Activated B cell treated with CpG ODN at 0.5 μM for 24 hours (primary cell): ENCODE measurements at places on chromosomes 16 and 17.

- no peak for DNase-seq
Observed at GRCh38 chr17:72518159-72518732, 397.4 kb downstream of the SOX9 start.

- no peak for DNase-seq
Observed at GRCh38 chr16:84194470-84195200, 3.7 kb downstream of the ADAD2 start.

- no peak for DNase-seq
Observed at GRCh38 chr17:55172612-55173011, 92.1 kb upstream of the HLF start.

DNA sequence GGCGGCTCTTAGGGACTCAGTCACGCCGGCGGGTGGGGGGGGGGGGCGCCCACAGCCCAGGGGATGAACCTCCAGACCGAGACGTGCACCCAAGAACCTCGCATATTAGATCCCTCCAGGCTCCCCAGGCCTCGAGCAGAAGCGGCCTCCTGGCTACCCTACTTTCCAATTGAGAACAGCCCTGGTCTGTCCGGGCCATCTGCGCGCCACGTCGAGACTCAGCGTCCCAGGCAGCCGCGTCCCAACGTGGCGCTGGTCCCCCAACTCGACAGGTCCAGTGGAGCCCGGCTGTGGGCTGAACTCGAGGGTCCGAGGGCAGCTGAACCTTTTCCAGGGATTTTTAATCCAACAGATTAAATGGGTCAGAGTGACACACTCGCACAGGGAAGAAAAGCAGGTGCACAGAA, 2.3 kb upstream of the IRX3 start:
- no peak for DNase-seq

DNA sequence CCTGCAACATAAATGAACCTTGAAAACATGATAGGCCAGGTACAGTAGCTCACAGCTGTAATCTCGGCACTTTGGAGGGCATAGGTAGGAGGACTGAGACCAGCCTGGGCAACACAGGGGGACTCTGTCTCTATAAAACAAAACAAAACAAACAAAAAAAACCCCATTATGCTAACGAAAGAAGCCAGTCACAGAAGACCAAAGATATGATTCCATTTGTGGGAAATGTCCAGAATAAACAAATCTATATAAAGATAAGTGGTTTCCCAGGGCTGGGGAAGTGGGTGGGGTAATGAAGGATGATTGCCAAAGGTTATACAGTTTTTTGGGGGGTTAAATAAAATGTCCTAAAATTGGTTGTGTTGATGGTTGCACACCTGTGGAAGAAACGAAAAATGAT, 36.5 kb upstream of the SIAH1 start:
- no peak for DNase-seq

GRCh38 chr16:85736921-85737320, 14.0 kb downstream of the C16orf74 start:
- no peak for DNase-seq

GRCh38 chr16:54936979-54937670, 6.5 kb downstream of the IRX5 start:
- DNase-seq = no peak

- DNase-seq = no peak
Observed at GRCh38 chr17:79950751-79951150, 84.9 kb downstream of the TBC1D16 start.

GRCh38 chr16:88929091-88929445, 47.9 kb downstream of the CBFA2T3 start:
- no peak for DNase-seq

GRCh38 chr16:13453325-13453724, 466.6 kb upstream of the ERCC4 start:
- DNase-seq = no peak

DNA sequence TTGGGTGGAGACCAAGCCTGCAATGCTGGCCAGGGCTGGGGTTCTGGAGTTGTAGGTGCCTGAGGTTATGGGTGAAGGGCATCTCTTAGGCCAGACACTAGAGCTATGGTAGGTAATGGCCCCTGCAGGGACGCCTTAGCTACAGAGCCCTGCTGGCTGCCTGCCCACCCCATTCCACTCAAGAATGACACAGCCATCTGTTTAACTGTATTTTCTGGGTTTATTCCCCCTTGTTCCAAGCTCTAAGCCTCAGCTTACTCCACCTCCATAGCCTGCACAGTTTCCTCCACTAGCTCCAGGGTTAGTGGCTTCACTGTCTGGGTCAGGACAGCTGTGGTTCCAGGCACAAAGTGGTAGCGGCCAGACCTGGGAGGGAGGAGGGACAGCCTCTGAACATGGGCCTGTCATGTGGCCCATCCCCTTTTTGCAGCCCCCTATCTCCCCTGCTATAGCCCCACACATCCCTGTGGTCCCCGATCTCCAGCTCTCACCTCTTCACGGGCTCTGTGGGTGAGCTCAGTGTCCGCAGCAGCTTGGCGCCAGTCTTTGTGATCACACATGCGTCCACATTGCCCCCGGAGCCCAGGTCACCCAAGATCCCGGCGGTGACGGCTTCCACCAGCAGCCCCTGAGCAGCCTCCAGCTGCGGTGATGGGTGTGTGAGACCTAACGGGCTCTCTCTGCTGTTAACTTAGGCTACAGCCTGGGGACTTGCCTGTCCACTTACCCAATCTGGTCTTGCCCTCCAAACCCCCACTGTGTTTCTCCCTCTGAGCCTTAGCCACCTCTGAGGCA, 2.1 kb downstream of the PSMB10 start:
- DNase-seq = no peak

DNA sequence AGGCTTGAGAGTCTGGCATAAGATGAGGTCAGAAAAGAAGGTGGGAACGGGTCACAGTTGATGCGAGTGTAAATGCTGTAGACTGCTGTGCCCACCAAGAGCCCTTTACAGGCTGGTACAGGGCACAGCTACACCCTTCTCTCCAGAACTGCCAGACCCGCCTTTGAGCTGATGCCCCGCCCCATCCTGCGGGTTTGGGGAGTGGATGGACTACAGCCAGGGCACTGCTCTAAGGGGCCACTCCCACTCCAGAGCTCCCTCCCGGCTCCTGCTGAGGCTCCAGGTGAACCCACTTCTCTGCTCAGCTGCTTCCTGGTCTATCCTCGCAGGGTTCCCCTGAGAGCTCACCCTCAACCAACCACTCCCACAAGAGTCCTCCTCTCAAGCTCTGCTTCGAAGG, 12.3 kb downstream of the MEIOB start:
- no peak for DNase-seq

- DNase-seq = no peak
Observed at GRCh38 chr17:49889500-49889899, 41.6 kb upstream of the TAC4 start.

DNA sequence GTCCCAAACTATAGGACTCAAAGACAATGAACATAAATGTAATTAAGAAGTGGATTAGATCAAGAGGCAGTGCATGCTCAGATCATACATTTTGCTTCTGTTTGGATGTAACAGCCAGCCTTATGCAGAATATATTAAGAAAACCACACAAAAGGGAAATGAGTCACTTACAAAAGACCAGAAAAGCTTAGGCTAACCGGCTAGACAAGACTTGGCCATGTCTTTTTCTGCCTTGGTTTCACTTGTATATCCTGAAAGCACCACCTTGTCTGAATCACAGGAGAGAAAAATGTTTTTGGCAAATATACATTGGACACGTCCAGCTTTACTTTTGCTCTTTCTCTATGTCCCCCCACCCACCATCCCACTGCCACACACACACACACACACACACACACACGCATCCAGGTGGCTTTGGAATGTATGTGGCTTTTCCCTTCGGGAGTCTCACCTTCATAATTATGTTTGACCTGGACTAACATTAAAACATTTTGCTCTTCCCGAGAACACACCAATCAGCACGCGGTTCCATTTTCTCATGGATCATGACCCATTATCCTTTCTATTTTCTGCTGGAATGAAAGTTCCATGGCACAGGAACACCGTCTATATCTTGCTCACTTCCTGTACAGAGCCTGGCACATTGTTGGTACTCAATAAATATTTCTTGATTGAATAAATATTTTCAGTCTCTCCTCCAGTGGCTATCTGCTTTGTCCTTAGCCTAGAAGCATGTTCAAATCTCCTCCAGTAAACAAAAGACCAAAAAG, 64.6 kb downstream of the CDK5R1 start:
- no peak for DNase-seq

DNA sequence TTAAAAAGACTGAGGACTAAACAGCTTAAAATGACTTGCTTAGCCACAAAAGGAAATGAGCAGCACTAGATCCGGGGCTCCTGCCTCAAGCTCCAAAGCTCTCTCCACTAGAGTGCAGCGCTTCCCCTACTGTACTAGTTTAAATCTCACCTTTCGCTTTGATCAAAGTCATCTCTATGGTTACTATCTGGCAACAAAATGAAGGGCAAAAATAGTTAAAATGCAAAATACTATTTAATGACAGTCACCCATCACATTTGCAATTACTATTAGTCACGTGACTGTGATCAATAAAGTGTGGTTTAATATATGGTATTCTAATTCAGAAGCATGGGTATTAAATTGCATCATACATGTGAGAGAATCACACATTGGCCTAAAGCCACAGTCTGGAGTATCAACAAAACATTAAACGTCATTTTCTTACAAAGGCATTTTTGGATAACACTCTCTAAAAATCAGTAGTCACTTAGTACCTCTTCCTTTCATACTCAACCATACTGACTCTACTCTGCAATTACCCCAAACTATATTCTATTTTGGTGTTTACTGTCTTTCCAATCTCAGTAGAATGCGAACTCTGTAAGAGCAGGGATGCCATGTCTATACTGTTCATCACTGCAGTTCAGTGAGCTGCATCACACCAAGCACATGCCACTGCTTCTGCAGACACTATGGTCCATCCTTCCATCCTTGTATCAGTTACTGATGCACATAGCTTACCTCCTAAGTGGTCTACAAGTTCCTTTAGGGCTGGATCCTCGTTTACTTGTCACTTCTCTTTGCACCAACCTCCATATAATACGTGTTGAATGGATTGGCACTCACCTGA, 6.2 kb downstream of the PSMD12 start:
- no peak for DNase-seq

DNA sequence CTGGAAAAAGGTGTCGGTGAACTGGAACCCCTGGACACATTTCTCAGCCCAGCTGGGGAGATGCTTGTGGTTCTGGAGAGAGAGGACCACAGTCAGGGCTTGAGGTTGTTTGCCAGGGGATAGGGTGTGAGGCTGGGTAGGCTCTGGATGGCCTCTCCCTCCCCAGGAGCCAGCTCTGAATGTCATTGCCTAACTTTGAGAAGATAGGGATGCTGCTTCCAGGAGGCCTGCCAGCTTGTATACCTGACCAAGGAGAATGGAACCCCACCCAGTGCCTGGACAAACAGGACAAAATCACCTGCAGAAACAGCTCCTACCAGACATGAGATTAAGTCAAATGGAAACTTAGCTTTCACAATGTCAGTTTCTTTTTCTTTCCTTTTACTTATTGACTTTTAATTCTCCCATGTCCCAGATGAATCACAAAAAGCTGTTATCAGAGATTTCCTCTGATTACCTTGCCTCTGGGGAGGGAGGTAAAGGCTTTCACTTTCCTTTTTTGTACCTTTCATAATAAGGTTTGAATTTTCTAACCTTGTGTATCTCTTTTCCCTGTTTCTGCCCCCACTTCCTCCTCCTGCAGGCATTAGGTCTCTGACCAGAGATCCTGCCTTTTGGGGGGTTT, 29.8 kb upstream of the PLLP start:
- no peak for DNase-seq

- no peak for DNase-seq
Observed at GRCh38 chr17:79849953-79850352, 10.7 kb upstream of the CBX4 start.

DNA sequence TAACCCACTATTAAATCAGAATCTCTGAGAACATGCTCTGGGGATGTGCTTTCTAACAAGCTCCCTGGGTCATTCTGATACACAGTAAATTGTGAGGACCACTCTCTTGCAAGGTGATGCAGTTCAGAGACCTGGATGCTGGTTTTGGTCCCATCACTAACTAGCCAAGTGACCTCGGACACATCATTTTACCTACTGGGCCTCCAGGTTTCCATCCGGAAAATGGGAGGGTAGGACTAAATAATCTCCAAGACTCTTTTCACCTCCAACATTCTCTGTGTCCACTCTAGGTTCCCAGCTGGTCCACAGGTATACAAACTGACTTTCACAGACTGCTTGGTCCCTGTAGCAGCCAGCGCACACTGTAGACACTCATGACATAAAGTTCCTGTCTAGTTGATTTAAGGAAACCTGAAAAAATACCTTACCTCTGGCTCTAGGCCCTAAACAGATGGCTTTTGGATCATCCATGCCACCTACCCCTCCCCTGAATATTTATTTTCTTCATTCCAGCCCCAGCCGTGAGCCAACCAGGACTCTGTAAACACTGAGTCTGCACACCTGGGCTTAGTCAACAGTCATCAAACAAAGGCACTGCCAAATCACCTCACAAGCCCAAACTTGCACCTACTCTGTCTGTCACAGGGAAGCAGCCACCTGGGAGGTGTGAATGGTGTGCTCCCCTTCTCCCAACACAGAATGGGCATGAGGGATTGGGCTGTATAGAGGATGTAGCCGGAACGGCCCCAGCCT, 51.3 kb upstream of the MRPS23 start:
- no peak for DNase-seq

DNA sequence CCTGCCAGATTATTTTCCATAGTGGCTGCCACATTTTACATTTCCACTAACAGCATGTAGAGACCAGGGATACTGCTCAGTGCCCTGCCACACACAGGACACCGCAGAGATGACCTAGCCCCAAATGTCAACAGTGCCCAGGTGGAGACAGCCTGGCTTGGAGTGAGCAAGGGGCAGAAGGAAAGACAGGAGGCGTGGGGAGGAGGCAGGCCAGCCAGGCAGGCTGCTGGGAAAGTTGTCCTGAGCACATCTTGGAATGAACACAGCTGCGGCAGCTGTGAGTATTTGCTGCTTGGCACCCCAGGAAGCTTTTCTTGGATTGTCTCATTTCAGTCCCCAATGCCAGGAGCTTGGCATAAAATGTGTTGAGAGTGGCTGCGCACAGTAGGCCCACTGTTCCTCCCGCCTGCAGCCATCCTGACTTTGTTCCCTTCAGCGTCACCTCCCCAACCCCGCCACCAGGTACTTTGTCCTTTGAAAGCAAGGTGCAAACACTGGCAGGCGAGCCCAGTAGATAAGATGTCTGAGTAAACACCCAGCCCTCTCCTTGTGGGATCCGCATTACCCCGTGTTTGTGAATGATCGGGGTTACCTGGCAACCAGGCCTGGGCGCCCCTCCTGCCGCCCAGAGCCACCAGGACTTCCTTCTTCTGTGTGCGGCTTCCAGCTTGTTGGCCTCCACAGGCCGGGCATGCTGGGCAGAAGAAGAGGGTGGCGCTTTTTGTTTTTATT, 114.0 kb downstream of the CMIP start:
- DNase-seq = no peak
